ENCODE measurements at places on chromosomes 2 and 18.

DNA sequence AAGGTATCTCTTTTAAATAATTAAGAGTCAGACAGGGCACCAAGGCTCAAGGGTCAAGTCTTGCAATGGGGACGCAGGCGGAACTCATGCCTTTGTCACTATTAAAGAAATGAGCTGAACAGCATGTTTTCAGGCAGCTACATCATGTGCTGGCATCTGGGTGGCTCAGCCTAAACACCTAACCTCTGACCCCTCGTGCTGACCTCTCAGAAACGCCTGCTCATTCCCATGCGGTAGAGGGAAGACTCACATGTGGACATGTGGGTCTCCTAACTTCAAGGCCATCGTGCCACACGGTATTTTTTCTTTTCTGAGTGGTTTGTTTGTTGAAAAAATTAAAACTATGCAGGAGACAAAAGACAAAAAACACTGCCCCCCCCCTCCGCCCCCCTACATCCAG is 31.3 kb downstream of the CYP27C1 start:
- no peak for DNase-seq

GRCh38 chr2:62201307-62201706 is 5.4 kb downstream of the B3GNT2 start:
- DNase-seq, result no peak

GRCh38 chr2:186308347-186308746 is 177.7 kb upstream of the ZC3H15 start:
- no peak for DNase-seq

- DNase-seq, result no peak
Observed at GRCh38 chr2:81644189-81644588, 1339.6 kb upstream of the LRRTM1 start.

GRCh38 chr2:68698567-68699377 is 35.8 kb upstream of the ARHGAP25 start:
- no peak for DNase-seq
